MM.1S (cell line): ENCODE measurements at places on chromosomes 11 and 22.

GRCh38 chr11:14641801-14642200 lies 1.8 kb upstream of the PDE3B start:
- no peak for DNase-seq

- DNase-seq, result no peak
These were observed 87.2 kb upstream of the HTATIP2 start for GRCh38 chr11:20275987-20276965.

DNA sequence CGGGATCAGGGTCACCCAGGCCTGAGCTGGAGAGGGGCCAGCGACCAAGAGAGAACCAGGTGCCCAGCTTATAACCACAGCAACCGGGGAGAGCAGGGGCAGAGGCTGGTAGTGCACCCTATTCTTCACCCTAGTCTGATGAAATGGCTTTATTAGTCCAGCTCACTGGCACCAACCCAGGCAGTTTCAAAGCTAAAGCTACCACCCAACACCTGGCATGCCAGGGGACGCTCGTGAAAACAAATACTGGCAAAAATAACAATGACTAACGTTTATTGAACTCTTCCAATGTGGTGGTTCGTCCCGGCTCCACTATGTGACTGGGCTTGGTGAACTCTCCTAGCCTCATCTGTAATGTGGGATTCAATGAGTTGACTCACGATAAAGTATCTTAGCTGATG lies 30.6 kb downstream of the SCGB1A1 start:
- peak; percentile 26 for DNase-seq

- DNase-seq, result no peak
These were observed 8.6 kb downstream of the LARGE2 start for GRCh38 chr11:45930951-45931570.

DNA sequence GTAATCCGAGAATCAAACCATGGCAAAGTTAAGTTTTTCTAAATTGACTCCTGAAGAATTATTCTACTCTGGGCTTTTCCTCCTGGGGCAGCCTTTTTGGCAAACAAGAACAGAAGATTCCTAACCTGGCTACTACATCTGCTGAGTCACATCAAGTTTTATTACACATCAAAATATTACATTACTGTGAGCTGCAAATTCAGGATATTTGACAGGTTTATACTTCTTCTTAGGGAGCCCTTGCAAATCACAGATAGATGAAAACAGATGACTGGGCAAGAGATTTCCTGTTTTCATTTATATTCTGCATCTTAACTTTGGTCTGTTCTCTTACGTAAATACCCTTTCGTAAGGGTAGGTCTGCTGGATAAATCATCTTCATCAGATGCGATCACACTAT lies 23.6 kb downstream of the XRRA1 start:
- DNase-seq, result no peak

GRCh38 chr22:30662040-30662439 lies 5.6 kb downstream of the DUSP18 start:
- DNase-seq, result no peak

DNA sequence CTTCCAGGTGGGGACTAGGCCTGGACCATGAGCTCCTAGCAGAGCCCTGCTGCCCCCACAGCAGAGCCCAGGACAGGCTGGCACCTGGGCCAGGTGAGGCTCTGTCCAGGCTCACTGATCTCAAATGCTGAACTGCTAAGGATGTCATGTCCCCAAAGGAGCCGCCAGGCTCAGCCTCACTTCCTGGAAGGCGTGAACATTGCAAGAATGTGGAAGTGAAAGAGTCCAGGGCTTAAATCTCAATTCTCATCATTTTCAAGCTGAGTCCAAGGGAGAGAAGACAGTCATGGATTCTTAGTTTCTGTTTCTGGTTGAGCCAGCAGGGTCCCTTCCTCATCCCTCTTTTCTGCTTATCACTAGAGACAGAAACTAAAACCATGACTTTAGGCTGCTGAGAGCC lies 5.0 kb downstream of the ASCL2 start:
- DNase-seq, result peak; percentile 34

GRCh38 chr11:127552446-127552845 lies 551.9 kb upstream of the KIRREL3 start:
- no peak for DNase-seq

DNA sequence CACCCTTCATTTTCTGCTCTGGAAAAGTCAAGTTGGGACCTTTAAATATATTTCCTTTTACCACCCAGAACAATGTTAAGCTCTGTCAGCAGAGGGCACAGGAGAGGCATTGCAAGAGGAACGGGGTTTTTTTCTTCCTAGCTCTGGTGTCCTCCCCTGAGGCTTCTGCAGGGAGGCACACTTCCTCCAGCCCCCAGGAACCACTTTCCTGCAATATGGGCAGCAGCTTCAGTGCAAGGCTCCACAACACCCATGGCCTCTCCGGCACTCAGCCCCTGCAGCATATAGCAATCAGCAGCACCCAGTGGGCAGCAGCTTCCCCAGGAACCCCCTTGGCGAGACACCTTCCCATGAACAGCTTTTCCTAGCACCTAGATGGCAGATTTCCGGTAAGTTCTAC lies 101.4 kb downstream of the SYT9 start:
- DNase-seq, result peak; percentile 48

DNA sequence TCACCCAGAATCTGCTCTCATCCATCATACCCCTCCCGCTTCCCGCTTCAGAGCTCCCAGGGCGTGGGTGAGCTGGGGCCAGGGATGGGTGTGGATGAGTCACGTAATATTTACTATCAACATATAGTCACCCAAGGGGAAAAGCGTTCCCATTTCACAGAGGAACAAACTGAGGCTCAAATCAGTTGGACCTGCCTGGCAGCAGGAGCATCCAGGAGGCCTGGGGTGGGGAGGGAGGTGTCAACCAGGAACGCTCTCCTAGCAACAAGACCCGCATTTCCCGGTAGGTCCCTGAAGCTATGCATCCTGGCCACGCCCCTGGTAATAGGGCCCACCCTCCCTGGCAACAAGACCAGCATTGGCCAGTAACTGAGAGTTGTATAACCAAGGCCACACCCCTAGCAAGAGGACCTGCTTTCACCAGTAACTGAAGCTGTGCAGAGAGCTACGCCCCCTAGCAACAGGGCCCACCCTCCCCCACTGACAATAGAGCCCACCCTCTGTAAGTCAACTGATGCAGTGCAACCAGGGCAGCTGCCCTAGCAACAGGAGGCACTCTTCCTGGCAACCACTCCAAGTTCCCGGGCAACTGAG lies 32.7 kb upstream of the TXNRD2 start:
- DNase-seq, result peak; percentile 27

DNA sequence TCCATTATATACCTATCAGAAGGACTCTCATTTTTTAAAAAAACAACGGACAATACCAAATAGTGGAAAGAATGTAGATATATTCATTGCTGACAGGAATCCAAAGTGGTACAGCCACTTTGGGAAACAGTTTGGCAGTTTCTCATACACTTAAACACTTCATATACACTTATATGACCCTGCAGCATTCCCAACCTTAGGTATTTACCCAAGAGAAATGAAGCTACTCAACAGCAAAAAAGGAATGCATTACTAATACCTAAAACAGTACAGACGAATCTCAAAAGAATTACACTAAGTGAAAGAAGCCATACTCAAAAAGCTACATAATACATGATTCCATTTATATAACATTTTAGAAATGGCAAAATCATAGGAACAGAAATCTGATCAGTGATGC lies 51.5 kb downstream of the RBFOX2 start:
- no peak for DNase-seq

GRCh38 chr11:11524436-11525061 lies 97.3 kb downstream of the GALNT18 start:
- DNase-seq, result no peak

DNA sequence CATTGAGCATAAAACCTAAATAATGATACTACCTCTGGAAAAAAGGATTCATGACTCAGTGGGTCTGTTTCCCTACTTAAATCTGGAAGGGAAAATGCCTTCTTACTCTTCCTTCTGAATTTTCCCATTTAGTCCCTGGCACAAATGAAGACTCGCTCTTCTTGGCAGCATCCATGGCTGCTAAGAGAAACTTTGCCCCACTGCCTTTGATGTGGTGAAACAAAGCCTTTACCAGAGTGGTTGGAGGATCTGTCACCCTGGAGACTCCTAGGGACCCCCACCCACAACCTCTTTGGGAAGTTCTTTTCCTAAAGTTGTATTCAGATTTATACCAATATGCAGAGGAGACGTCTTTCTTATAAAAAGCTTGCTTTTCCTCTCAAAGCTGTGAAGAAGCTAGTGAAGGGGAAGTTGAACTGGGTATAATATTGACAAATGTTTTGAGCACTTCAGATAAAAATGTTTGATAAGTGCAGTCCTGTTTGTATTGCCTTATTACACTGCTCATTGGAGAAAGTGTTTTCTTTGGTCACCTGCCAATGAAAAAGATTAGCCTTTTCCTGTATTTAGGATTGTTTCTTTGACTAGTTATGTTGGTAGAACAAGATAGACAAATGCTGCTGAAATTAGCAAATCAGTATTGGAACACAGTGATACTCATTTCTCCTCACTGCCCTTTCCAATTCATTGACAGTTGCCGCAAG lies 77.3 kb downstream of the ARFGAP2 start:
- no peak for DNase-seq

DNA sequence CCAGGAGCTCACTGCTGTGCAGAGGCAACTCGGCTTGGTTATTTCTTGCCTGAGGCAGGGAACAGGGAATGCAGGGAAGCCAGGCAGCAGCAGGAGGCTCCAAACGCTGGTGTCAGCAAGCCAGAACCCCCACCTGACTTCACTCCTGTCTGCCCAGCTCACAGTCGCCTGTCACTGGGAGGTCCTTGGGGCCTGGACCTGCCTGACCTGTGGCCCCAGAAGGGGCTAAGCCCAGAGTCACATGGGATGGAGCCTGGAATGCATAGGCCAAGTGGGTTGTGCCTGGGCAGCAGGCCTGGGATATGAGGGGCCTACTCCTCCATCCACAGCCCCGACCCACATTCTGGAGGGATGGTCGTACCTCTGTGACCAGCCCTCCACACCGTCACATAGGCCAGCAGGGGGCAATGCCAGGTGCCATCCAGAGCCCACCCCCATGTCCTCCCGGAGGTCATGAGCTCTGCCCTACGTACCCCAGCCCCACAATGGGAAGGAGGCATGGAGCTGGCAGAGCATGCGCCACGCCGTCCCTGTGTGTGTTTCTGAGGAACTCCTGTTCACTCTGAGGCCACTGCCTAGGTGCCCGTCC lies 5.2 kb downstream of the RASSF7 start:
- DNase-seq, result peak; percentile 3

GRCh38 chr22:40416267-40416570 lies 45.8 kb downstream of the SGSM3 start:
- no peak for DNase-seq

GRCh38 chr22:41132550-41132949 lies 40.2 kb downstream of the EP300 start:
- DNase-seq, result no peak

GRCh38 chr11:113131036-113131775 lies 170.0 kb downstream of the NCAM1 start:
- no peak for DNase-seq

- DNase-seq, result peak; percentile 66
These were observed 1.5 kb downstream of the SYT12 start for GRCh38 chr11:67024410-67024809.

DNA sequence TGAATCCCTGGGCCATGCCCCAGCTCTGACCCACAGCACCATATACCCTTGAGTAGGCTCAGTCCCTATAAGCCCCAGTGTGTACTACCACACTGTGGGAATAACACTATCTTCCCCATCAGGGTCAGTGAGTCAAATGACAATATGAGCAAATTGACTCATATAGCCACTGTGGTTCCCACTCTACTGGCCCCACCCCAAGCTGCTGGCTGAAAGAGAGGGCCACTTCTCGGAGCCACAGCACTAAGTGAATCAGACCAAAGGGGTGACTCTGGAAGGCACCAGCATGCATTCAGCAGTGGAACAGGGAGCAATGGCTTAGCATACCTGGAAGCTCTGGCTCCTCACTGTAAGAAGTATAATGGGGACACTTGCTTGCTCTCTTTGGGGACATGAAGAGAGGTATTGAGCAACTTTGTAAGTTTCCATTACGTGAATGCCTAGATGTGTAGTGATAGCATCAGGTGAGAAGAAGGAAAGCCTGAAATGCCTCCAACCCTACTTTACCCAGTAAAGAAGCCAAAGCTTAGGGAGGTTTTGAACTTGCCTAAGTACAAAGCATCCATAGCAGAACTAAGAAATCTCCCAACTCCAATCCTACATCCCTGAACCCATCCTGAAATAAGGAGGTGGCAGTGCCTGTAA lies 13.5 kb downstream of the CD59 start:
- no peak for DNase-seq

DNA sequence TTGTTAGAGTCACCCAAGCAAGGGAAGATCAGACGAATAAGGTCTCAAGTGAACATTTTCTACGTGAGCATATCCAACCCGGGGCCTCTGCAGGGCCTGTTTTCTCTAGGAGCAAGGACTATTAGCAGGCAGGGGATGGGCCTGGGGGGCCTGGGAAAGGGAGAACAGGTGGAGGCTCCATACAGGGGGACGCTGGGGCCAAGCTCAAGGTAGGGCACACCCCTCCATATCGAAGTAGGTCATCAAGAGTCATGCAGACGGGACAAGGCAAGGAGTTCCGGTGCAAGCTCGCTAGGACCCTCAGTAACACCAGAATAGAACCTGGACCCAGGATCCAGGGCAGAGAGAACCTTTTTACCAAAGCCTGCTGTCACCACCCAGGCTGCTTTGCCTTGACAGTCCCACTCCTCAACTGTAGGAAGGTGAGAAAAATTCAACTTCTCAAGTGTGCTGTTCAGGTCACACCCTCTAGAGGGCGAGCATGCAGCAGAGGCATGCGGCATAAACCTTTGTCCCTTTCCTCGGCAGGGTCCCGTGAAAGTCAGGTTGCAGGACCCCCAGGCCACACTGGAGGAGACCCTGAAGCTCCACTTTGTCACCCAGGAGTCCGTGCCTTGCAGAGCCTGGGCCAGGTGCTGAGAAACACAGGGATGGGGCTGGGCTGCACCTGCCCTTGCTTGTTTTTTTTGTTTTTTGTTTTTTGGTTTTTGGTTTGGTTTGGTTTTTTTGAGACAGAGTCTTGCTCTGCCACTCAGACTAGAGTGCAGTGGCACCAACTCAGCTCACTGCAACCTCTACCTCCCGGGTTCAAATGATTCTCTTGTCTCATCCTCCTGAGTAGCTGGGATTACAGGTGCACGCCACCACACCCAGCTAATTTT lies 8.6 kb upstream of the APOBEC3B start:
- peak; percentile 74 for DNase-seq

DNA sequence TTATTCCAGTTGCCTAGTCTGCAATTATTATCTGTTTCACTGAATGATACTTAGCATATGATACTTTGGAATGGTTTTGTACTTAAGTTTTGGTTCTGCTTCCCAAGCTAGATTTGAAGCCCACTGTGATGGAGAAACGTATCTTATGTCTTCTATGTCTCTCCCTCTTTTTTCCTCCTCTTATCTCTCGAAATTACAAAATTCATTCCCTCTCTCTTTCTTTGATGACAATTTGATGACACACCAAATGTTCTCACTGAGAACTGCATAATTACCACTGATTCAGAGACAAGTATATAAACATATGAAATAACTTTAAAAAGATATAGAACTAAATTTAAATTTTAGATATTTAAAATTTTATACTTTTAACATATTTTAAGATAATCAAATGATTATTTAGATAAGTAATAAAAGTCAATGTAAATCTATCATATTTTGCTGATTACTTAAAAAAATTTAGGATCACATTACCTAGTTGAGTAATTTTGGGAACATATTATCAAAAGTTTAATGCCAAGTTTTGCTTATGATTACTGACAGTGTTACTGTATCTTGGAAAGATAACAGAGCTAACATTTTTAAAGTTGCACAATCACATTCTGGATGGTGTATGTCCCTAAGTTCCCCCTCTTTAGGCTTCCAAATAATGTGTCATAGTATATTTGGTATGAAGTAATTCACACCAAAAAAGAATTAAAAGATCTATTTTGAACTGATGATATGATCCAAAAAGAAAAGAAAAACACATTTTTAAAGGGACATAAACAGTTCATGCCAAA lies 255.3 kb downstream of the SBF2 start:
- DNase-seq, result no peak
